ENCODE measurements at places on chromosomes 1 and 21.

GRCh38 chr1:41492341-41492848 is 7.9 kb upstream of the EDN2 start:
- peaks cover 31% of the 10 kb centered on the region for H3K27me3 ChIP-seq
- peak; percentile 25 for DNase-seq
- no peak overlapping the region for H3K27ac ChIP-seq

- H3K27ac ChIP-seq = no peak overlapping the region
- no peaks in the 10 kb centered on the region for H3K36me3 ChIP-seq
- DNase-seq = no peak
- no peak overlapping the region for H3K4me3 ChIP-seq
Observed at GRCh38 chr1:51237351-51238033, 1.4 kb downstream of the RNF11 start.

DNA sequence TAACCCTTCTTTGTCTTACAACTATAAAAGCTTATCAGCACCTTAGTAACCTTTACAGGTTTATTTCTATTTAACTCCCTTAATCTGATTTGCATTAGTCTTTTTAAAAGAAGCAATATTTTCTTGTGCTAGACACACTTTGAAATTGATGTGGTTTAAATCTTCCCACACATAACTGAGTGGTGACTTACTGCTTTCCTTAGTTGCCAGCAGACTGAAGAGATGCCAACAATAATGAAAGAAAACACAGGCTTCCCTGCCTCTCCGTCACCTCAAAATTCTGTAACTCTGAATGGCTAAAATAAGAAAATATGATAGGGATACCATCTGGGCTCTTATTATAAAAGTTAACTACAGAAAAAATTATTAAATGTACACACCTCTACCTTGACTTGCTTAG is 196.8 kb downstream of the PTBP2 start:
- H3K4me1 ChIP-seq = no peaks in the 10 kb centered on the region
- H3K36me3 ChIP-seq = no peaks in the 10 kb centered on the region
- no peak overlapping the region for H3K4me3 ChIP-seq

GRCh38 chr1:85059563-85059962 is 11.3 kb upstream of the MCOLN3 start:
- H3K27me3 ChIP-seq = peaks cover 34% of the 10 kb centered on the region
- no peak overlapping the region for H3K4me3 ChIP-seq
- no peak overlapping the region for H3K27ac ChIP-seq
- peaks cover 7% of the 10 kb centered on the region for H3K36me3 ChIP-seq
- peaks cover 9% of the 10 kb centered on the region for H3K4me1 ChIP-seq

DNA sequence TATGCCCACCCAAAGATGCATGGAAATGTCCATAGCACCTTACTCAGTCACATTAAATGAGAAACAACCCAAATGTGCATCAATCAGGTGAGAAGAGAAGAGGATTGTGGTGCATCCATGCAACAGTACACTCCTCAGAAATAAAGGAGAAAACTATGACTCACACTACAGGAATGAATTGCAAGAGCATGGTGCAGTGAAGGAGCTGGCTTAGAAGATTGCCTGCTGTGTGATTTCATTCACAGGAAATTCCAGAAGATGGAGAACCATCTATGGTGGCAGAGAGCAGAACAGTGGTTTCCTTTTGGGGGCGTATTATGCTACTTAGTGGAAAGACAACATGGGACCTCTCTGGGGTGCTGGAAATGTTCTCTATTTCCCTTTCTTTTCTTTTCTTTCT is 278.6 kb upstream of the AJAP1 start:
- H3K36me3 ChIP-seq = peaks cover 2% of the 10 kb centered on the region
- peaks cover 8% of the 10 kb centered on the region for H3K4me1 ChIP-seq
- peaks cover 12% of the 10 kb centered on the region for H3K27me3 ChIP-seq
- no peak overlapping the region for H3K4me3 ChIP-seq
- DNase-seq = no peak

DNA sequence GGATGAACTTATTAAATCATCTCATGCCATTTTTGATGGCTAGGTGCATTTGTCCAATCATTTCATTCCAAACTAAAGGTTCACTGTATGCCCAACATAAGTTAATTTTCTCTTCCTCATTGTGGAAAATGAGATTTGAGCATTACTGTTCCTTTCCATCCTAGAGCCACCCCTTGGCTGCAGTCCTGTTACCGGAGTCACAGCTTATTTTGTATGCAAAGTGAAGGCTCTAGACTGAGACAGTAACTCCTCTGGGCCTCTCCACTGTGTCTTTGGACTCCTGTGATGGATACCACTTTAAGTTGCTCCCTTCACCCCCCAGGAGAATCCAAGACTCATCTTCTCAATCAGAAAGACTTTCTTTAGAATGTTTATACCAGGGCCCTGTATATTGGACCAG is 59.7 kb downstream of the FGGY start:
- no peak overlapping the region for H3K27ac ChIP-seq
- no peaks in the 10 kb centered on the region for H3K36me3 ChIP-seq
- H3K4me3 ChIP-seq = no peak overlapping the region
- H3K27me3 ChIP-seq = no peaks in the 10 kb centered on the region

DNA sequence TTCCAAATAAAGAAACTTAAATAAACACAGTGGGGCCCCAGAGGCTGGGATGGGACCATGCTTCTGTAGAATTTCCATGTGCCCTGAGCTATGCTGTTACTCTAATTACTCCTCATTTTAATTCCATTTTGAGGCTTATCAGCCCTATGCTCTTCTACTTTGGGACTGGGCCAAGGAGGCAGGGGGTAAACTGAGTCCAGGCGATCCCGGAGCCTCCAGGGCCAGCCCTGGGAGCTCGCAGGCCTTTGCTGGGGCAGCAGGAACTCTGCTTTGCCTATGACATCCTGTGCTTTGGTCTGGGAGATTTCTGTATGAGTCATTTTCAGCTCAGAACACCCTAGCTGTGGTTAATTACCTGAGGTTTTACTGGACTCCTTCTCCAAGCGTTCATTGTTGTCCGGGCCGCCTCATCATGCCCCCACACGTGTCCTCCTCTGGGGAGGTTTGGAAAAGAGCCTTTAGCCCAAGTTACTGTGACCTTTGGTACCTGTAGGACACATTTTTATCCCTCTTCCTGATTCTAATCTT is 95.7 kb downstream of the RHOU start:
- no peak for DNase-seq
- H3K27ac ChIP-seq = no peak overlapping the region
- H3K27me3 ChIP-seq = peaks cover 19% of the 10 kb centered on the region
- no peak overlapping the region for H3K4me3 ChIP-seq
- H3K4me1 ChIP-seq = peaks cover 12% of the 10 kb centered on the region

- H3K27me3 ChIP-seq = no peaks in the 10 kb centered on the region
- no peak overlapping the region for H3K27ac ChIP-seq
- DNase-seq = no peak
Observed at GRCh38 chr1:80656014-80656636, 1144.6 kb upstream of the ADGRL2 start.
